ENCODE measurements at places on chromosomes 2 and 18. TPM values are rescaled to one million over a fixed set of nuclear protein-coding genes. Genes with fewer than 3 reads are reported as not detected.

DNA sequence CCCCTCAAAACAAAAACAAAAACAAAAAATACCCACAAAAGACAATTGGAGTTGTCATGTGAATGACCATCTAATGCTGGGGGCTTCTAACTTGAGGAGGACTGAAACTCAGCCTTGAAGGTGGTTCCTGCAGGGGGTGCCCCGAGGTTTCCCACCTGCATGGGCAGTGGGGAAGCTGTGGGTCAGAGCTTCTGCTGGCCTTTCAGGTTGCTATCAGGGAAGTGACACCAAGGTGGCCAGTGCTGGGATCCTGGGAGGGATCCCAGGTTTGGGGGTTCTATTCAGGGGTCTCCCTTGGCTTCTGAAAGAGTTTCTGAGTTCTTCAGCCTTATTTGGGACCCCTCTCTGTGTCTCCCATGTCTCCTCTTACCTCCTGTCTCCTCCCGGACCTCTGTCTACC, 62.8 kb downstream of the LDLRAD4 start:
- DNase-seq: no peak

XDH gene
- not detected for total RNA-seq

DNA sequence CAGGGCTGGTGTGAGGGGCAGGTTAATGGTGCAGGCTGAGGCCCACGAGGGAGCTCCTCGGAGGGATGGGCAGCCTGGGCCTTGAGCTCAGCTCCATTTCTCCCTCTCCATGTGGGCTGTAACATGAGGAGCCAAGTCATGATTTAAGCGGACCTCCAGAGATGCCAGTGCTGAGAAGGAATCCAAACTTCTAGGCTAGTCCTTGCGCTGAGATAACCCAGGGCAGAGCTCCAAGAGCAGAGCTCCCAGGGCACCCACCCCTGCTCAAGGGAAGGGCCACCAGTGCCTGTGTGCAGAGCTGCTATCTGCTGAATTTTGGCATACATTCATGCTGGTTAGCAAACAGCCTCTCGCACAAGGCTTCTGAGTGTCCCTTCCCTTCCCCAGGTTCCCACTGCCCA, 95.1 kb downstream of the MRO start:
- DNase-seq: no peak

DNA sequence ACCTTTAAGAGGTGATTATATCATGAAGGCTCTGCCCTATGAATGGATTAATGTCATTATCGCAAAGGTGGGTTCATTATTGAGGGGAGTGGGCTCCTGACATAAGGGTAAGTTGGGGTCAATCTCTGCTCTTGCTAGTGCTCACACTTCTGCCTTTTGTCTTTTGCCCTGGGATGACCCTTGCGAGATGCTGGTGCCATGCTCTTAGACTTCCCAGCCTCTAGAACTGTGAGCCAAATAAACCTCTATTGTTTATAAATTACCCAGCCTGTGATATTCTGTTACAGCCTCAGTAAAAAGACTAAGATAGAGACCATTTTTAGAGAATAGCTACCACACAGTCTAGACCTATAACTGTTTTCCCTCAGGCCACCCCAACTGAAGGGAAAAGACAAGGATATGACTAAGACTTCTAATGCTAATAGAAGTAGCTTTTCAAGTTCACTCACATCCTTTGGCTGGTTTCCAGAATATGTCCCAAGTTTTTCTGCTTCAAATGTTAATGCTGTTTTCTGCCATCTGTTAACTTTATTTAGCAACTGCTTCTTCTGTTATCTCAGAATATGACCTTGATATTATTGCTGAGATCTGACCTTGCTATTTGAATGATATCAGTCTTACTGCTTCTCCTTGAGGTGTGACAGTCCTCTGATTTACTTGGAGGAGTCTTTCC, 65.1 kb upstream of the STAM2 start:
- no peak for DNase-seq

SPP2 gene
- total RNA-seq: not detected

COX7A2L gene
- 96.2 TPM for total RNA-seq

- no peak for DNase-seq
These were observed 339.0 kb upstream of the ETAA1 start for GRCh38 chr2:67057901-67058703.

IL18R1 gene
- total RNA-seq: 19.3 TPM

KRCC1 gene
- total RNA-seq: 6.6 TPM

DNA sequence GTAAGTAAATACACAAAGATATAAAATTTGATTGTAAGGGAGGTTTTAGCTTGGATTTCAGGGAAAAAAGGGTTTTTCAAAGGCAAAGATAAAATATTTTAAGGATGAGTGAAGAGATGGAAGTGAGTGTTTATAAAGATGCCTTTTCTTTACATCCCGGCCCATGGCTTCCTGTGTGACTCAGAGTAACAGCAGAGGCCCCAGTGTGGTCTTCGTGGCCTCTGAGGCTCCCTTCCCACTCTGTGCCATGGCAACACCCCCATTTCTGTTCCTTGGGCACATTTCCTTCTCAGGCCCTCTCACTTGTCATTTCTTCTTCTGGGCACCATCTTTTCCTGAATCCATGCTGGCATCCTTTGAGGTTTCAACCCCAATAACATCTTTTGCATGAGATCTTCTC, 92.6 kb upstream of the TMEM18 start:
- DNase-seq: no peak

All from activated T-cell treated with anti-CD3 and anti-CD28 coated beads, Interleukin-2, amount 50 U/mL, for 4 hours (primary cell).